Activated T-cell treated with anti-CD3 and anti-CD28 coated beads for 48 hours (primary cell): ENCODE measurements at places on chromosomes 2 and 18.
A peak's percentile ranks its signal among the peaks of the same experiment; 100 is the strongest.

DNA sequence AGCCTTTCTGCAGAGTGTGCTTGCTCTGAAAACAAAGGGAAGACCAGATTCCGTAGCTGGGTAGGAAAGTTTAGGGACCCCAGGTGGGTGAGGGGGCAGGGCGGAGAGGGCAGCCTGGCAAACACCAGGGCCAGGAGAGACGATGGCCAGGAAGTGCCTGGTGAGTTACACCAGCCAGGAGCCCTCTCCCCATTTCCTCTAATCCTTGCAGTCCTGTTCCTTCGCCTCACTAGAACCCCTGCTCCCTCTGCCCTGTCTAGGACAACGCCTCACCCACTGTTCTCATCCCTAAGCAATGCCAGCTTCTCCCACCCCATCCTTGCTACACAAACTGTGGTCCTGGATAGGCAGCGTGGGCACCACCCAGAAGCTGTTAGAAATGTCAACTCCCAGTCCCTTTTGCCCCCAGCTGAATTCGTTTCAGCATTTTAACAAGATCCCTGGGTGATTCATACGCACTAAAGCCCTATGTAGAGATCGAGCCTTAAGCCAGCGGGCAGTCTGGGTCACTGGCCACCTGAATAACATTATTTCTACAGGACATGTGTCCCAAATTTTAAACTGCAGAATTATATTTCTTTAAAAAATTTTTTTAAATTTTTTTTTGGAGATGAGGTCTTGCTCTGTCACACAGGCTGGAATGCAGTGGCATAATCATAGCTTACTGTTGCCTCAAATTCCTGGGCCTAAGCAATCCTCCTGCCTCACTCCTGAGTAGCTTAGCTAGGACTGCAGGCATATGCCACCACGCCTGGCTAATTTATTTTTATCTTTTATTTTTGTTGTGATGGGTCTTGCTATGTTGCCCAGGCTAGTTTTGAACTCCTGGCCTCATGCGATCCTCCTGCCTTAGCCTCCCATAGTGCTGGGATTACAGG, 10.9 kb downstream of the WIPF1 start:
- DNase-seq = no peak

GRCh38 chr2:104045071-104045470, 808.8 kb upstream of the POU3F3 start:
- DNase-seq = no peak

DNA sequence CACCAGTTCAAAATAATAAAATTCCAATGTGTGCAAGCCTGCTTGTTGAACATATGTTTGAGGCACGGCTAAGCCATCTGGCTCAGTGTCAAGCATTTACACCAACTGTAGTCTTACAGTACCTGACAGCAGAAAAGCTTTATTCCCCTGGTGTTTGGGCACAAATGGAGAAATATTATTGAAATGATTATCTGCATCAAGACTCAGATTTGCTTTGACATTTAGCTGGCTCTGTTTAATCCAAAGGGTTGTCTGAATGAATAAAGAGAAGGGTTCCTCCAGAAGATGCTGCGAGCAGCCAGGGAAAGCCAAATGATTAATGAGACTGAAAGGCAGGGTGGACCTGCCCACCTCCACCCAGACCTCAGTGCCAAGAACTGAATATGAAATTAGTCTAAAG, 393.2 kb upstream of the GALNT5 start:
- DNase-seq = no peak

DNA sequence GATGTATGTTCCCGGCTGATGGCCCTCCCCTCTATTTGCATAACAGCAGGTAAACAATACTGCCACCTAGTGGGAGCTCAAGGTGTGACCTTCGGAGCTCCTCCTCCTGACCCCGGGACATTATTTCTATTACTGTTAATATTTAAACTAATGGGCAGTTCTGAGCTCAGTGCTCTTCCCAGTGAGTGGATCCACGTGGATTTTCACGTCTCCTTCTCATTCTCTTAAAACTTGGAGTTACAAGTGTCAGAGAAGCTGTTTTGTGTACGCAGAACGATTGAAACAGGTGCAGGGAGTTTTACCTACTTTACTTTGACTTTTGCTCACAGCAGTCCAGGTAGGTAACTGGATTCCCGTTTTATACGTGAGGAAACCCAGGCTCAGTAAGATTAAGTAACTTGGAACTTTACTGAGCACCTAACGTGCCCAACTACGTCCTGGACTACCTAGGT, 127.3 kb downstream of the PRKCE start:
- peak; percentile 29 for DNase-seq

DNA sequence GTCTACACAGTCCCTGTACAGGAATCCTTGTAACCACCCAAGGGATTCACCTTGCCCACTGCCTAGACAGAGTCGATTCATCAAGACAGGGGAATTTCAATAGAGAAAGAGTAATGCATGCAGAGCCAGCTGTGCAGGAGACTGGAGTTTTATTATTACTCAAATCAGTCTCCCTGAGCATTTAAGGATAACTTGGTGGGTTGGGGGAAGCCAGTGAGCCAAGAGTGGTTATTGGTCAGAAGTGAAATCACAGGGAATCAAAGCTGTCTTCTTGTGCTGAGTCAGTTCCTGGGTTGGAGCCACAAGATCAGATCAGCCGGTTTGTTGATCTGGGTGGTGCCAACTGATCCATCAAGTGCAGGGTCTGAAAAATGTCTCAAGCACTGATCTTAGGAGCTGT, 17.8 kb upstream of the FAM98A start:
- DNase-seq = no peak

GRCh38 chr18:2847317-2848246, 776 bp downstream of the EMILIN2 start:
- peak; percentile 34 for DNase-seq

DNA sequence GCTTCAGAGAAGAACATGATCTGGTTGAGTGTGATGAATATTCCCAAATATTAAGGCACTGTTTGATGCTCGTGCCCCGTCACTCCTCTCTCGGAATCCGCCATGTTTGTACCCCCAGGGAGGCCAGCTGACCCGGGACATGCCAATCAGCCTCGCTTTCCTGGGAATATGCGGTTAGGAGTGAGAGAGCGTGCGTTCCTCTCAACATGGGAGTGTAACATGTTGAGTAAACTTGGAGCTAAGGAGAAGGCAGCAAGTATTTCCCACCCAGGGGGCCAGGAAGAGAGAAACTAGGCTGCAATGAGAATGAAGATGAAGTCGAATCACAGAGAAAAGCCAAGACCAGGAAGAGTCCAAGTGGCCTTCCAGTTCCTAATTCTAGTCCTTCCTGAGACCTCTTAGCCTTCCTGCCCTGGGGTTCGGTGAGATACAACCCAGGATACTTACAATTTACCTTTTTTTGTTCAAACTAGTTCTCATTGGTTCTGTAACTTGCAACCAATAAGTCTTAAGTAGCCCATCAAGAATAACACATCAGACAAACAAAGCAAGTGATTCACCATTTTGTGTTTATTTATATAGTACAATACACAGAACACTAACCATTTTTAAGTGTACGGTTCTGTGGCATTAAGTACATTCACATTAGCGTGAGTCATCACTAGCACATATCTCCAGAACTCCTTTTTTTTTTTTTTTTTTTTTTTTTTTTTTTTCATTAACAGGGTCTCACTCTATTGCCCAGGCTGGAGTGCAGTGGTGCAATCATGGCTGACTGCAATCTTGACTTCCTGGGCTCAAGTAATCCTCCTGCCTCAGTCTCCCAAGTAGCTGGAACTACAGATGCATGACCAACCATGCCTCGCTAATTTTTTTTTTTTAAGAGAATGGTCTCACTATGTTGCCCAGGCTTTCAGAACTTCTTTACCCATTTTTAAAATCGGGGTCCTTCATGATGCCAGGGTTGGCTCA, 36.4 kb upstream of the SLC1A4 start:
- DNase-seq = no peak

DNA sequence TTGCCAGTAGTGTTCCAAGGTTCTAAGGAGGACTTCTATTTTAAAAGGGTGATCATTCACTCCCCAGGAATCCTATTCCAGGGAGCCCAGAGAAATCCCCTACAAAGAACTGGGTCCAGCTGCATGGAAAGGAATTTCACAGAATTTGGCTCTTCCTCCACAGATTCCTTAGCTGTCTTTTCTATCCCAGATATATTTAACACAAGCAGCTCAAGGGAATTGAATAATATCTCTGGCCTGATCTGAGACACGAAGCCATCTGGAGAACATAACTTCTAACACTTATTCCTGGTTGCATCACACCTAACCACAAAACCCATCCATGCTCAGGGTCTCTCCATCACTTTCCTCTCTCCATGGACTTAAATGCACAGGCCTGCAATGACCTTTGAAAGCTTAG, 306.7 kb upstream of the ACVR2A start:
- DNase-seq = no peak

DNA sequence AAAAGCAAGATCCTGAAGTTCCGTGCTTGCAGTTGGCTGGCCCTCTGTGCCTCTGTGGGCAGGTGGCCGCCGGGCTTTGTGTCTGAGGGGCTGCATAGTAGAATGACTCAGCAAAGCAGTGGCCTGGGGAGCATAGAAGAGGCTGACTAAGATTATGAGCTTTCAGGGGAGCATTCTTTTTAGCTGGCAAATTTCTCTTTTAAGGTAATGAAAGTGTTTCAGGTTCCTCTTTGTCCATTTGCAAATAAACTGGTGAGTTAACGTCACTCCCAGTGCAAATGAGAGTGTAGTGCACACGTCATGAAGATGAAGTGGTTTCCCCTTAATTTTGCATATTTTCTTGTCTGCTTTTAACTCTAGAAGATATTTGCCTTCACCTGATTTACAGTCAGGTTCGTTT, 98.6 kb downstream of the BCL2L11 start:
- no peak for DNase-seq

DNA sequence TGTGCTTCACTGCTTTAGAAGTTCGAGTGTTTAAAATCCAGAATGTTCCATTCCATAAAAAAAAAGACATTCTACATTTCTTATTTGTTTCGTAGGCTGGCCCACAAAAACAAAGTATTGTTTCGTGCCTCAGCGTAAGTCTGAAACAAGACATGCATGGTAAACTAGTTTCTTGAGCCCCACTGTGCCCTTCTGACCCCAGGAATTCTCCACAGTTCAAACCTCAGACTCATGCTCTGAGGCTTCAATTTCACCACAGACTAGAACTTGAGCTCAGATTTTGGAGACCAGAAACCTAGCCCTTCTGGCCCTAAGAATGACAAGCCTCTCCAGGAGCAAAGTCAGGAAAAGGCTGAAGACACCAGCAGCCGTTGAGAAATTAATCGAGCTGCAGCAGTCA, 151.5 kb downstream of the SLC8A1 start:
- no peak for DNase-seq

DNA sequence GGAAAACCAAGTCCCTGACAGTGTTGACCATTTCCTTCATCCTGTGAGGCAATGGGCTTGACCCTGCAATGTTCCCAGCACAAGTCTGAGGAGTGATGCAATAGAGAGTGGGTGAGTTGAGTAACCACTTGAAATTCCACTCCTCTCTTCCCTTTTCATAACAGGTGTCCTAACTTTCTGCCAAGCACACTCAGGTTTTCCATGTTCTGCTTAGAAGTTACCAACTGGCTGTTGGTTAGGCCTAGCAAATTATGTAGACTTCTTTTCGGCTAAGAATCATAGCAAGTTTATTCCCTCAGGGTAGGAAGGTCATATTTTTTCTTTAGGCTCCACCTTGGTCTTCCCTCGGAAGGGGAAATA, 11.5 kb downstream of the GNLY start:
- no peak for DNase-seq

- DNase-seq = no peak
Measured at GRCh38 chr2:164512871-164513270, 108.4 kb downstream of the GRB14 start.

GRCh38 chr2:120587997-120588336, 147.7 kb upstream of the GLI2 start:
- no peak for DNase-seq
